ENCODE measurements at places on chromosomes 16 and 17.

DNA sequence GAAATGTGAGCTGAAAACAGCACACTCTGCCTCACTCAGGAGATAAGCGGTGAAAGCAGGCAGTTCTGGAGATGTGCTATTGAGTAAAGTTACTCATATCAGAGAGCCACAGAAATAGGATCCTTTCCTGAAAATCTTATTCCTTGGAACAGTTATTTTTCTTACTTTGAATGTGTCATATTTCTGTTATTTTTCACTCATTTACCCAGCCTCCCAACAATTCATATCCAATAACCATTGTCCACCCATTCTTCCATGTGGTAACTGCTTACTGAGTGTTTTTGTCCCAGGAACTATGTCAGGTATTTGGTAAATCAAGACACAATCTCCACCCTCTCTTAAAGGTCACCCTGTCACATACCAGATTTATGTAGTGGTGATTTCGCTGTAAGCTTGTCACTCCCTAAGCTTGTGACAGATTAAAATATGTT lies 144.9 kb downstream of the PARN start:
- no peak for DNase-seq

DNA sequence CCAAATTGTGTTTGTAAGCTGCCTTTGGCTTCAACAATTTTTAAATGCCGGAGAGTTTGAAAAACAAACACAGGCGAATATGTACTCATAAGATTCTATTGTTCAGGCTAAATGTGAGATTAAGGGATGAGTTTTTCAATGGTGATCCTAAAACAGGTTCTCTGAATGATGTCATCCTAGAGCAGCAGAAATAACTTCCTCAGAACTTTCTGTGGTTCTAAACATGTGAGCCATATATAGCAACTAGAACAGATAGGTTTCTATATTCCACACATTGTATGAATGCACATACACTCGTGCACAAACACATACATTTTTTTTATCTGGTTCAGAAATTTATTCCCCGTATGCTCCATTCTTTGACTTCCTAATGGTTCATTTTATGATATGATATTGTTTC lies 1352.2 kb downstream of the CDH8 start:
- no peak for DNase-seq

GRCh38 chr17:11840831-11841230 lies 156.4 kb downstream of the ZNF18 start:
- peak; percentile 20 for DNase-seq

GRCh38 chr17:8954339-8954738 lies 11.2 kb downstream of the PIK3R5 start:
- peak; percentile 16 for DNase-seq

GRCh38 chr17:30229012-30229411 lies 6.5 kb downstream of the SLC6A4 start:
- DNase-seq, result no peak

GRCh38 chr16:87552772-87553573 lies 49.3 kb upstream of the JPH3 start:
- no peak for DNase-seq

GRCh38 chr17:42183741-42184711 lies 1.2 kb downstream of the HCRT start:
- DNase-seq, result peak; percentile 39

- DNase-seq, result no peak
These were observed 14.8 kb downstream of the VASN start for GRCh38 chr16:4386451-4386805.

- no peak for DNase-seq
These were observed 35.8 kb downstream of the AMFR start for GRCh38 chr16:56389554-56389953.

DNA sequence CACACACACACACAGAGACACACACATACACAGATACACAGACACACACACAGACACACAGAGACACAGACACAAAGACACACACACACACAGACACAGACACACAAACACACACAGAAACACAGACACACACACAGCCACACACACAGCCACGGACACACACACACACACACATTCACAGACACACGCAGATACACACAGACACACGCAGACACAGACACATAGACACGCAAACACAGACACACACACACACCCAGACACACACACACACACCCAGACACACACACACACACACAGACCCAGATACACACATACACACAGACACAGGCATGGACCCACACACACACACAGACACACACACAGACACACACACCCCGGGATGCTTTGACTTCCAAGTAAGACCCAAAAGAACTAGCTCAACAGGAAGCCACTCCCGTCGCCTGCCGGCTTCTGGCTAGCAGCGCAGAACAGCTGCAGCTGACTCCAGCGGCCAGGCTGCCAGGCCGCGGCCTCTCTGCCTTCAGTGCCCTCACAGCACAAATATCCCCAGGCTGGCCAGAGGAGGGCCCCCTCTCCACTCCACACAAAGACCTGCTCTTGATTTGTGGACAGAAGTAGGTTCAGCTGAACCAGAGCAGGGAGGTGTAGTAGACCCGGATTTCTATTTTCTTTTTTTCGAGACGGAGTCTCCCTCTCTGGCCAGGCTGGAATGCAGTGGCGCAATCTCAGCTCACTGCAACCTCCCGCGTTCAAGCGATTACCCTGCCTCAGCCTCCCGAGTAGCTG lies 6.0 kb upstream of the CHRNE start:
- peak; percentile 76 for DNase-seq

- DNase-seq, result no peak
These were observed 12.5 kb downstream of the KCNJ2 start for GRCh38 chr17:70181866-70182265.

GRCh38 chr16:75252946-75253911 lies 1.8 kb upstream of the BCAR1 start:
- no peak for DNase-seq

DNA sequence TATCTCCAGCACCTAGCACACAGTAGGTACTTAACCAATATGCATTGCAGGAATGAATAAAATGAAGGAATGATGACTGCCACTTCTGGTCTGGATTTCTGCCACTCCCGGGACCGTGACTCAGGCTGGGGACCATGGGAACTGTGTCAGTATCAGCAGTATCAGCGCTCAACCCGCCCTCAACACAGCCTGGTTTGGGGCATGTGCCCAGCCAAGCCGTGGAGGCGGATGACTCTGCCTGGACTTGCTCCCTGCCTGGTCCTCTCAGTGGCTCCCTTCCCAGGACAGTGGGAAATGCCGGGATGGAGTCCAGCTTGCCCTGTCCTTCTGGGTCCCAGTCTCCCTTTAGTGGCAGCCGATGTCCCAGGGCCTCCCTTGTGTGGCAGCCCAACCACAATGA lies 55.1 kb downstream of the SRCIN1 start:
- no peak for DNase-seq

DNA sequence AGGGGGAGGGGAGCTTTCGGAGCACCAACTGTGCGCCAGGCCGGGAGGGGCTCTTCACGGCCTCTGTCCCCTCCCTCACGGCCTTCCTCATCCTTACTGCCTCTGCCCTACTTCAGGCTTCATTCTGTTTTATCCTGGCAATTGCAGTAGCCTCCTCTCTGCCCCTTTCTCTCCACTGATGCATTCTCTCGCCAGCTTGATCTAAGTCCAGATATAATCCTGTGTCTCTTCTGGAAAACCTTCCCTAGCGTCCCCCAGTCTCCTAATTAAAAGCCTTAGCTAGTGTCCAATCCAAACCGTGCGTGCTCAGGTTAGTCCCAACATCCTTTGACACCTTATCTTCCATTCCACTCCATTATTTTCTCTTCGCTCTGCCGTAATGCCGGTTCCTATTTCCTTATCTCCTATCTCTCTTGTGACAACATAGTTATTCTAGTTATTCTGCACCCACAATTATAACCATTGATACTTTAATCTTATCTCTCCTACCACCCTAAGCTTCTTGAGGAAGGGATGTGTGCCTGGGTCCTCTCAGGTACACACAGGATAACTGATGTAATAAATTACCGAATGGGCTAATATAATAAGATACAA lies 869 bp downstream of the ZNF48 start:
- no peak for DNase-seq

- DNase-seq, result no peak
These were observed 12.9 kb downstream of the CMC2 start for GRCh38 chr16:80993834-80994233.

DNA sequence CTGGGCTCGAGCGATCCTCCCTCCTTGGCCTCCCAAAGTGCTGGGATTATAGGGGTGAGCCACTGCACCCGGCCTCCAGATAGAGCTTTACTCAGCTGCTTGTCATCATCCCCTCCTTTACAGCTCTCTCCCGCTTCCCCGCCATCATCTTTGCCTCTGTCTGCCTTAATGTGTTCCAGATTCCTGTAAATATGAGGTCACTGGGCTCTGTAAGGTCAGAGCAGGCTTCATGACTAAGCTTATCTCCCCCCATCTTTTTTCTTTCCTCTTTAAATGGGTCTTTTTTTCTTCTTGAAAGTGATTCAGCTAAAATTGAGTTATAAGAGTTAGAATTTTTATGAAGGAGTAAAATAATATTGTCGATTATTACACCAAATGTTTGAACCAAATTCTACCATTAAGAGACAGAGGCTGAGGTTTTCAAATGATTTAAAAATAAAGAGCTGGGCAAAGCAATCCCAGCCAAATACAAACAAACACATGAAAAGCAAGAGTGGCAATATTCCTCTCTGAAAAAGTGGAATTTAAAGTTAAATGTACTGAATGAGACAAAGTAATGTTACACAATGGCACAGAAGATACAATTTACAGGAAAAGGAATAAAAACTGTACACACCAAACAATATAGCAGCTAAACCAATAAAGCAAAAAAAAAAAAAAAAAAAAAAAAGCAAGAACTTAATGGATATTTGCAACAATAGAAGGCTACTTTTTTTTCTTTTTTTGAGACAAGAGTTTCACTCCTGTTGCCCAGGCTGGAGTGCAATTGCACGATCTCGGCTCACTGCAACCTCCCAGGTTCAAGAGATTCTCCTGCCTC lies 62.1 kb downstream of the CRISPLD2 start:
- DNase-seq, result no peak

DNA sequence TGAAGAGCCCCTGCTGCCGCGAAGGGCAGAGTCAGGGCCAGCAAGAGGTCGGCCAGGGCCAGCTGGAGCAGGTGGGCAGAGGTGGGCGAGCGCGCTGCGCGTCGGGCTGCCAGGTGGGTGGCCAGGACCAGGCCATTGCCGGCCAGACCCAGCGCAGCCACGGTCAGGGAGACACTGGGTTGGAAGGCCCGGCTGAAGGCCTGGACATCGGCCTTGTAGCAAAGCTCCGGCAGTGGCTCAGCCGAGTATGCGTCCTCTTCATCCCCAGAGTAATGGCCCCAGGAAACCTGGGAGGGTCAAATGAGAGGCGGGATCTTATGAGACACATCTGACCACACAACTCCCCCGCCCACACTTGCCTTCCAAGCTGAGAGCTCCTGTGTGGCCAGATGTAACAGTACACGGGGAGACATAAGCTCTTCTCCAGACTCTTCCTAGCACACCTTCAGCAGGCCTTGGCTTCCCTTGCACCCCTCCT lies 1.3 kb downstream of the CCR10 start:
- no peak for DNase-seq

DNA sequence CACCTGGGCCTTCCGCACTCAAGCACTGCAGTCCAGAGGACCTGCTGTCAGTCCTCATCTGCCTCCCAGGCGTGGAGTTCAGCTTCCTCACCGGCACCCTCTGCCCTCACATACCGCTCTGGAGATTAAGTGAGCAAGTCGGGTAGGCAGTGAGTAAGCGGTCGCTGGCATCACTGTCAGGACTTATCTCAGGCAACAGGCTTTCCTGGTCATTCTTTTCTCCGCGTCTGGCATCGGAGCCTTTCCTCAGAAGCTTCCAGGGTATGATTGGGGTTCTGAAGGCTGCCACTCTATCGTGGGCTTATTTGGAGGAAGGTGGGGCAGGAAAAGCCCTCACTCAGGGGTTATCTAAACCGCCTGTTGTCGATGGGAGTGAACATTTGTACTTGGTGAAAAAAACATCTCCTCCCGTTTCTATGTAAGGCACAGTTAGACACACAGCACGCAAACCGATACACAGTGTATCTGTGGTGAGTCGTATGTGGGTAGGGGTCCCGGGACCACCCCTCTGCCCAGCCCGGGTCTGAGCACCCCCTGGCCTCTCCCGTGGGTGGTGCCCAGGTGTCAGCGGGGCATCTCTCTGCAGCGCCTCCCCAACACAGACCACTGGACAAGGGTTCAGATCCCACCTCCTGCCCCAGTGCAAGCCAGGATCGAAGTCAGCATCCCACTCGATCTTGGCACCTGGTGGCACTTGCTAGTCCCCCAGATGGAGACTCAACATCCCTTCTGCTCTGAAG lies 92.5 kb upstream of the PLCG2 start:
- DNase-seq, result no peak

DNA sequence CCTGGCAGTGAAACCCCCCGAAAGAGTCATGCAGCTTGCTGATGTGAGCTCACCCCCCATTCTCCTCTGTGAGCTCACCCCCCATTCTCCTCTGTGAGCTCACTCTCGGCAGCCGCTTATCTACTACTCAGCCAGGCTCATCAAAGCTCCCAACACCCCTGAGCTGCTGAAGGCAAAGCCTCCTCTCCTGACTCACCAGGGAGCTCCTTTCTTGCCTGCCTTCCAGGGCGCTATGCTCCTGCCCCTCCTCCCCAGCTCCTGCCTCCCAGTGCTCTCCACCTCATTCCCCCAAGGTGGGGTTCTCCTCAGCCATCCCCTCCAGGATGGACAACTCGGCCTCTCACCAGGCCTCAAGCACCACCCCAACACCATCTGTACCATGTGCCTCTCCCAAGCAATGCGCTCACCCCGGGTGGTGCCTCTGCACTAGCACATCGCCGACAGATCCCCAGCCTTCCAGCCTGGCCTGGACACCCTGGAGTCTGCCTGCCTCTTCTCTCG lies 27.7 kb upstream of the FAAP100 start:
- DNase-seq, result no peak

- DNase-seq, result no peak
These were observed 28.7 kb upstream of the ENPP7 start for GRCh38 chr17:79702034-79702433.

DNA sequence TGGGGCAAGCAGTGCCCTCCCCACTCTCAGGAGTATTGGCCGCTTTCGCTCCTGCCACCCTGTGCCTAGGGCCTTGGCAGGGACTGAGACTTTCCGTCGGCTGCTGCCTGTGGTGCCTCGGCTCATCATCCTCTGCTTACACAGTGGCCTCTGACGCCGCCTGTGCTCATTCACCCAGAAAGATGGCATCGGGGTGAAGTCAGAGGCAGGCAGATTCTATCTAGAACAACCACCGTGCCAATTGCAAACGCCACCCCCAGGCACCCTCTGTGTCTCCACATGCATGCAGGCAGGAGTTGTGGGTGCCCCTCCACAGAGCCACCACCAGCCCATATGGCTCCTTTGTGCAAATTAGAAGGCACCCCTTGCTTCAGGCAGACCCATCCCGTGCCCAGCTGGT lies 154.2 kb upstream of the GSE1 start:
- DNase-seq, result no peak

All from forelimb muscle (tissue), 1 donor.